ENCODE measurements at places on chromosomes 7 and 10.

- DNase-seq, result no peak
Observed at GRCh38 chr10:79447911-79448731, 2.7 kb upstream of the ZCCHC24 start.

- no peak for DNase-seq
Observed at GRCh38 chr10:76178532-76179292, 747.3 kb downstream of the LRMDA start.

GRCh38 chr10:62755662-62756653, 48.6 kb upstream of the ADO start:
- no peak for DNase-seq

DNA sequence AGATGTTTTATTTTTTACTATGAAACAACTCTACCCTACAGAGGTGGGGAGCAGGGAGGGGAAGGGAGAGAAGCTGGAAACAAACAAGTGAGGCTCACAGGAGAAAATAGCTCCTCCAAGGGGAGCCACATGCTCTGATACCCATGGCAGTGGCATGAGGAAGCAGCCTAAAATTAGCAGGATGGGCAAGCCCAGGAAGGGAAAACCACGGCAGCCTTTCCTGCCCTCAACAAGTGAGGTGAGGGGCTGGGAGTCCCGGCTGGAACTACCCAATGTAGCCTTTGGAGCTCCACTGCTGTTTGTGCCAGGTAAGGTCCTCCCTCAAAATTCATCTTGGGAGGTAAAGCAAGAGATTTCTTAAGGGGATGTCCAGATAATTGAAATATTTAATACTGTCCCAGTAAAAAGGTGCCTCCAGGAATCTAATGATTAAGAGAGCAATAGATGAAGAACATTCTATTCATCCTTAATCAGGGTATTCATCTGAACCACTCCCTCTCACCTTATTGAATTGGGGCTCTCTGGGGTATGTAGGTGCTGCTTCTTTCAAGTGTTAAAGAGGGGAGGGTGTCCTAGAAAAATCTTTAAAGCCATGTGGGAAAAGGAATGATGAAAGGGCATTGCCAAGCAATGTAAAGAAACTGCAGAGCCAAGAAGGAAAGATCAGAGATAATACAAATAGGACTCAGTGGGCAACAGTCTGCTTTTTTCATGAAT, 12.8 kb upstream of the HERC4 start:
- no peak for DNase-seq

GRCh38 chr10:32141018-32141807, 85.0 kb upstream of the KIF5B start:
- no peak for DNase-seq

- DNase-seq, result no peak
Observed at GRCh38 chr10:28091913-28092312, 93.0 kb upstream of the ODAD2 start.

- DNase-seq, result no peak
Observed at GRCh38 chr10:63355682-63356081, 110.1 kb downstream of the JMJD1C start.

DNA sequence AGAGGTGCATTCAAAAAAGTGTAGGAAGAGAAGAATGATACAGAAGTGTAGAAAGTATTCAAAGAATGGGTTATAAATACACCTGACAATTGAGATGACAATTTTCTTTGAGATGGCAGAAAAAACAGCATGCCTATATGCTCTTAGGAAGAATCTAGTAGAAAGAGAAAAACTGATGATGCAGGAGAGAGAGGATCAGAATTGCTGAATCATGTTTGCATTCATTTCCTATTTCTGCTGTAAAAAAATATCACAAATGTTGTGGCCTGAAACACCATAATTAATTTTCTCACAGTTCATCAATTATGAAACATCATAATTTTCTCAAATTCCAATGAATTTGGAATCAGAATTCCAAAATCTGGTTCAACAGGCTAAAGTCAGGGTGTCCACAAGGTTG, 9.8 kb upstream of the AKR1C1 start:
- DNase-seq, result no peak

DNA sequence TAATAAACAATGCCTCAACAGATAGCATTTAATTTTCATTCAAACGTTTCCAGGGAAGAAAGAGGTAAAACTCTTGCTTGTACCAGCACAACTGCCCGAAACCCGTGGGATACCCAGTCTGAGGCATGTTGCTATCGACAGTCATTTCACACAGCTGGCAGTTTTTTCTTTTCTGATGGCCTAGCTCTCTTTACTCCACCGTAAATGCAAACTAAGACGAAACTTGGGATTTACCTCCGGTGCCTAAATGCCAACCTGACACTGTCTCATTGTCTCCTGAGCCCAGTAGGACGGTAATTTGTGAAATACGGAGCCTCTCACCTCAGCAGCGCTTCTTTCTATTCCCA, 143.5 kb downstream of the PRPF18 start:
- no peak for DNase-seq

DNA sequence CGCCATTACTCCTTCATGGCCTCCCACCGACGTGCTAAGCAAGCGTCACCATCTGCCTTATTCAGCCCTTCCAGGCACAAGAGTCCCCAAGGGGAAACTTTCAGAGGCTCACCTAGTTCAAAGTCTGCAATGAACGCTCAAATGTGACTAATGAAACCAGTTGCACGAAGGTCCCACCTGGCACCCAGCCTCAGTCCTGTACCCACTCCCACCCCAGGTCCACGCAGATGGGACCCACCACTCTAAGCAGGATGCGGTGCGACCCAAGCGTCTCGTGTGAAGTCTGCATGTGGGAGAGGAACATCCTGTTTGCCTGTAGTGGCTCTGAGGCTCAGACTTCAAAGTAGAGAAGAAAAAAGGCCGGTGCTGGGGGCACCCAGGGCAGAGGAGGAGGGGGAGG, 40.3 kb downstream of the RGS10 start:
- no peak for DNase-seq

All from ACHN (cell line).